Aorta (tissue), 5 donors: ENCODE measurements at places on chromosomes 6 and 20.

DNA sequence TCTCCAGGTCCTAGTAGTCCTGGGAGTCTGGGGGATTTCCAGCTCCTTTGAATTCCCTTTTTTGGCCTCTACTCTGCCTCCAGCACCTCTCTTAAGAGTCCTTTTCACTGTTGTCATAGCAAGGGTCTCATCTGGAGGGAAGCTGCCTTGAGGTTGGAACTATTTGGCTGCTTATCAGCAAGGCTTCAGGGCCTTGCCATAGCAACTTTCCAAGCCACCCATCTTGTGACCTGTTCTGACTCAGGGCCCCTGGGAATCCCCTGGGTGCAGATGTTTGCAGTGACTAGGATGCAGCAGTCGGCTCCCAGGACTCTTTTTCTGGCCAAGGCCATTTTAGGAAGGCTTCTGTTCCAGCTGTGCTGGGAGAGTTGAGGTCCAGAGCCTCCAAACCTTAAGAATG, 12.4 kb downstream of the PKIG start:
- DNase-seq: no peak

GRCh38 chr6:137106183-137106582, 61.4 kb upstream of the IL20RA start:
- DNase-seq: no peak

GRCh38 chr6:169853196-169854082, 102.0 kb downstream of the ERMARD start:
- no peak for DNase-seq

GRCh38 chr20:45905505-45906079, 6.4 kb downstream of the PLTP start:
- DNase-seq: no peak

- no peak for DNase-seq
These were observed 43.7 kb downstream of the TOP1 start for GRCh38 chr20:41072190-41072863.

- DNase-seq: peak; percentile 39
These were observed 15.7 kb downstream of the PANK2 start for GRCh38 chr20:3904857-3905256.

DNA sequence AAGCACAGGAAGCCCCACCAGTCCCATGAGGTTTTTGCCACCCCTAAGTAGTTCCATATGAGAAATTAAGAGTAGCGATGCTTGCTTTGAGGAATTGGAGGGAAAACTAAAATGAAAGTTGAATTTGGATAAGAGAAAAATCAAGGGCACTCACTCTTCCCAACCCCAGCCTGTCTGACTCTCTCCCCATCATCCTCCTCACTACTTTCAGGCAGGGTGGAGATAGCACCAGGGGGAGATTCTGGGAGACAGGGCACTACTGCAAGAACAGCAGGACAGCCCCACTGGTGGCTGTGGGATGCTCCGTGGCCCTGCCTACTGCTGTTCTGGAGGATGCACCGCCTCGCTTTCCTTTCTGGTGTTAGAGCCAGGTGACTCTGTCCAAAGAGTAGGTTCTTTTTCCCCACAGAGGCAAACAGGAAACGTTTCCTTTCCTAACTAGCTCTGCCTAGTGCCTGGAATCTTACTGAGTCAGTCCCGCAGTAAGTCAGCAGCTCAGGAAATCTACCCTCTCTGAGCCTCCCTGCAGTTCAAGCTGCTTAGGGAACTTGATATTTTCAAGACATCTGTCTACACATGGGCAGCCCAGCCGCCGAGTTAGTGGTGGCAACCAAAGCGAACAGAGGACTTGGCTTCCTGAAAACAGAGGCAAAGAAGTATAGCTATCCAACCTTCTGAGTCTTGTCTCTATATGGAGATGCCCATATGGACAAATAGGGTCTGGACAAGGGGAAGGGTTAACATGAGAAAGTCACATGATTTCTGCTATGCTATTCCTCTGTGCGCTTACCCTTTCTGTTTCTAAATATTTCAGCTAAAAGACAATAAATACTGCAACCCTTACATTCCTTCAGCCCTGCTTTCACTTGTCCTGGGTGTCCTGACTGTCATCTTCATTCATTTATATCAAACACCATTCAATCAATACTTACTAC, 11.4 kb downstream of the HLA-E start:
- DNase-seq: no peak

DNA sequence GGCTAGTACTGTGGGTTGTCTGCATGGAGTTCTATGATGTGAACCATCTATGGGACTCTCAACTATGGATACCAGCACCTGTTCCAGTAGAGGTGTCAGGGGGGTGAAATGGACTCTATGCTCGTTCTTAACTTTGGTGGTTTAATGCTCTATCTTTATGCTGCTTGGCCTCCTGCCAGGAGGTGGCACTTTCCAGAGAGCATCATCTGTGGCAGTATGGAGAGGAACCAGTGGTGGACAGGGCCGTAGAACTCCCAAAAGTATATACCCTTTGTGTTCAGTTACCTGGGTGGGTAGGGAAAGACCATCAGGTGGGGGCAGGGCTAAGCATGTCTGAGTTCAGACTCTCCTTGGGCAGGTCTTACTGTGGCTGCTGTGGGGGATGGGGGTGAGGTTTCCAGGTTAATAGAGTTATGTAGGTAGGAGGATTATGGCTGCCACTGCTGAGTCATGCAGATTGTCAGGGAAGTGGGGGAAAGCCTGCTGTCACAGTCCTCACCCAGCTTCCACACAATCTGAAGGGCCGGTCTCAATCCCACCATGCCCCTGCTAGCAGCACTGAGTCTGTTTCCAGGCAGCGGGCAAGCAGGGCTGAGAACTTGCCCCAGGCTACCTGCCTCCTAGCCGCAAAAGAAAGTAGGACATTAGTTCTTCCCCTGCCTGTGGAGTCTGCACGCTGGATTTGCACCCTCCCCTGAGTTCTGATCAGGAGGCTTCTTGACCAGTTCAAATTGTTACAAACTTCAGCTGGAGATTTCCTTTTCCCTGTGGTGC, 284.0 kb downstream of the KCNQ5 start:
- no peak for DNase-seq

DNA sequence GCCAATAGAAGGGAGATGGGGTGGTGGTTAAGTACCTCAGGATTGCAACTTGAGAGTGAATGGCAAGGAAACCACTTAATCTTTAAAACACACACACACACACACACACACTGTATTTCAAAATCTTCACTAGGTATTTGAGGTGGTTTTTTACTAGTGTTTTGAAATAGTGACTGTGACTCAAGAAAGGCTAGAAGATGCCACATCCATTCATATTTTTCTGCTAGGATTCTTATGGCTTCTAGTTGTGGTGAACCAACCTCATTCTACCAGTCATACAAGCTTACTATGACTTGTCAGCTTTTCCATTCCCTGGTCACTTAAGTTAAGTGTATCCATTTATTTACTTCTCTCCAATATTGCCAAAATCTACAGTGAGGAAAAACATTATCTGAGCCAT, 519.4 kb upstream of the JAG1 start:
- DNase-seq: no peak

GRCh38 chr6:11618533-11618932, 81.0 kb downstream of the TMEM170B start:
- no peak for DNase-seq

DNA sequence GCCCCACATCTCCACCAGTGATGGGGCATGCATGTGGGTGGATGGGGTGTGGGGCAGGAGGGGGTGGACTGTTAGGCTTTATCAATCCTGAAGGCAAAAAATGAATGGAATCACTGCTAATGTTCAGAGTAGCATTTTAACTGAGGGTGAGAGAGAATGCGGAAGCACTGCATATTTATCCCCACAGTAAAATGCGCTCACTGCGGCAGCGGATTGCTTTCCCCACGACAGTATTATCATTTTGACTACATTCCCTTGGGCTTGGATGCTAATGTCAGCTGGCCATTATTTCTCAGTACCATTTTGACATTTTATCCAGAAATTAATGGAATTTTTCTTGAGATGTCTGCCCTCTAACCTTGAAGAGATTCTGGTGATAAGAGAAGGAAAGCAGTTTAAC, 13.4 kb downstream of the ALDH8A1 start:
- DNase-seq: no peak

GRCh38 chr20:50442512-50442911, 67.7 kb upstream of the PTPN1 start:
- DNase-seq: no peak

GRCh38 chr6:53441035-53441493, 92.3 kb upstream of the ELOVL5 start:
- DNase-seq: no peak

GRCh38 chr20:1370548-1371110, 22.2 kb downstream of the FKBP1A start:
- no peak for DNase-seq
